Left lung (tissue), 14 donors: ENCODE measurements at places on chromosomes 12 and 14. TPM values are rescaled to one million over a fixed set of nuclear protein-coding genes. Genes with fewer than 3 reads are reported as not detected.

DNA sequence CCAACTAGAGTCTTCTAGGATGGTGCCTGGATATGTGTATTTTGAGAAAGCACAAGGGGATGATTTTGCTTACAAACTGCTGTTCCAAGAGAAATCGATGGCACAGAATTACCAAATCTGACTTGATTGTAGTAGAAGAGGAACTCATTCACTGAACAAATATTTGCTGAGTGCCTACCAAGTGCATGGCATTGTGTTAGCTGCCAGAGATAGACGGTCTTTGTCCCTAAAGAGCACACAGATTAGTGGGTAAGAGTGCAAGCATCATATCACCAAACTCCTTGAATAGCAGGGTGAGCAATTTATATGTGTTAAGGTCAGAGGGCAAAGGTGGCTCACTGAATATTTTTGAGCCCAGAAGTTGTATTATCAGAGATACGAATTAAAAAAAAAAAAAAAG, 3.5 kb upstream of the FOXN3 start:
- no peak for DNase-seq

- no peak for DNase-seq
Observed at GRCh38 chr14:68981139-68981538, 2.0 kb upstream of the ACTN1 start.

DNA sequence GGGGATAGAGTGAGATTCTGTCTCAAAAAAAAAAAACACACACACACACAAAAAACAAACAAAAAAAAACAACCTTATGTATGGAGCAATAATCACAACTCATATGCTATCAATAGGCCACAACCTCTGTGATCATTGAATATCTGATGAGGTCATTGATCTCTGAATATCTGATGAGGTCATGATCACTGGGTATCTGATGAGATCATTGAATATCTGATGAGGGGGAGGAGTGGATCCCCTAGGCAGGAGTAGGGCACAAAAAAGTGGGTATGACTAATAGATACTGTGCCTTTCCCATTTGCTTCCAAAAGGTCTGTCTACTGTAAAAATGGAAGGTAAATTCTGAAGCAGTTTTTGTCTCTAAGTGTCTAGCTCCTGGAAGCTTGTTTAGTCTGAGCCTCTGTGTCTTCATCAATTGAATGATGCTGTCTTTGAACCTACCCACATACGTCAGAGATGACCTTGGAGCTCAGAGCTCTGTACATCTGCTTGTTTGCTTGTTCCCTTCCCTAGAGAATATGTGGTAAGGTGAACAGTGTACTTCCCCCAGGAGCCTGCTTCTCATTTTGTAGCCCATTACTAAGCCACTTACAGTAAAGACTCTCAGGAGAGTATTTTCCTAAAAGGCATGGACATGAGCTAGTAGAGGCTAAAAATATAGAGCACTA, 13.6 kb downstream of the PAH start:
- DNase-seq, result no peak

DNA sequence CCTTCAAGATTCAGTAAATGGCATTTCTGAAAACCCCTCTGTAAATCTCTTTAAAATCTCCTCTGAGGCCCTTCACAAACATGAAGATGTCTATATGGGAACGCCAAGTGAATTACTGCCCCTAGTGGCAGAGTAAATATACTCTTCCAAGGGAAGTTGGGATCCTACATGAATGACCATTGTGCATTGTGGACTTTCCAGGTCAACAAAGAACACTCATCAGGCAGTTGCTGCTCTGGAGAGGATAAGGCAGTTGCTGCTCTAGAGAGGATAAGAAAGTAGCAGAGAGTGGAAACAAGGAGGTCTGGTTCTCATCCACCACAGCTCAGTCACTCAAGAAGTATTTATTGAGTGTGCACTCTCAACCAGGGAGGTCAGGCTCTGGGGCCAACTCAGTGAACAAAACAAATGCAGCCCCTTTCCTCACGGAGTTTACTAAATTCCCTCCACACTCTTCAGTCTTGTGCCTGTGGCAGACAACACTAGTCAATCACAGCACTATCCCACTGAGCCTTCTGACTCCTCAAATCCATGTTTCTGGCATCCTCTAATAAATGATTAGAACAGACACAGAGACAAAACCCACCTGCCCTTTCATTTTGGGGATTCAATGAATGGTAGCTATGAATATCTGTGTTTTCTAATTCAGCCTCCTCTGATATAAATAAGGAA, 52.9 kb downstream of the SVOP start:
- no peak for DNase-seq

DNA sequence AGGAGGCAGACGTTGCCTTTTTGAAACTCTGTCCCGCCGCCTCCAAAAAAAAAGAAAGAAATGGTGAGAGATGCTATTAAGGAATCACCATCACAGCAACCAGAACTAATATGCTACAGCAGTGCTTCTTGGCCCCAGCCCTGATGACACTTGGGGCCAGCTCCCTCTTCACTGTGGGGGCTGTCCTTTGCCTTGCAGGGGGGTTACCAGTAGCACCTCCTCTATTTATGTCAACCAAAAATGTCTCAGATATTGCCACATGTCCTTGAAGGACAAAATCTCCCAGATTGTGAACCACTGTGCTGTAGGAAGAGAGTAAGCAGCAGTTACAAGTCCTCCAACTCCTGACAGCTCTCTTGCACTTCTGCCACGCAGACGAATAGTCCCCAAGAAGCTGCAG, 76.4 kb downstream of the LRRC74A start:
- no peak for DNase-seq

DNA sequence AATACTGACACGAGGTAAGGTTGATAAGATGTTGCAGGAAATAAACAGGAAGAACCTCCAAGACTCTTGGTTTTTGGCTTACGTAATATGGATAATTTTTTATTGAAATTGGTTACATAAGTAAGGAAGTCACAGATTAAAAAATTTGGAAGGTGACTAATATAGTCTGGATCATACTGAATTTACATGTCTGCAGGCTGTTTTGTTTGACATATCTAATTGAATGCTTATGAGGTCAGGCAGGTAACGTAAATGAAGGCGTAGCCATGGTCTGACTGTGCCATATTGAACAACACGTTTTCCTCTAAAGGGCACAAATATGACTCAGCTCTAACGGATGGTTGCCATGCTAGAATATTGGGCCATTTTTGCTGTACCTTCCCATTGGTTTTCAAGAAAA, 648.1 kb upstream of the NOVA1 start:
- no peak for DNase-seq

GRCh38 chr12:112005419-112006395, 7.3 kb downstream of the TMEM116 start:
- DNase-seq, result peak; percentile 69

- no peak for DNase-seq
Observed at GRCh38 chr14:91454155-91454554, 36.5 kb upstream of the CCDC88C start.

GRCh38 chr14:59268858-59269257, 80.4 kb downstream of the DAAM1 start:
- DNase-seq, result no peak

DNA sequence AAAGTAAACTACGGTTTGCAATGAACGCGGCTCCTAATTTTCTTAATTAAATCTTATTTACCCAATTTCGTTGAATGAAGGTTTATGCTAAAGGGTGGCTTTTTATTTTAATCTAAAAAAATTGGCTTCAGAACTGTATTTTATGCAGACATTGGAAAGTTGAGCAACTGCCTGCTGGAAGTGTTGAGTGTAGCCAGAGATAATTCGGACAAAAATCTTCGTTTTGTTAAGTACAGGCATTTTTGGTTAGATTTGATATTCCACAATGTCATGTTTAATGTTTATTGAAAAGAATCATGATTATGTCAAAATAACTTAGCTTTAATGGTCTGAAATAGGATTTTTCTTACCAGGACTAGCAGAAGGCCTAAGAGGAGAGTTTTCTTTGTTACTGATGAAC, 875 bp downstream of the IRAK3 start:
- DNase-seq, result no peak

GRCh38 chr12:9606736-9607372, 862 bp downstream of the KLRB1 start:
- DNase-seq, result no peak

GRCh38 chr14:74519316-74520074, 25.9 kb downstream of the ISCA2 start:
- no peak for DNase-seq

- DNase-seq, result no peak
Observed at GRCh38 chr12:127450826-127451225, 816.1 kb upstream of the TMEM132C start.

DNA sequence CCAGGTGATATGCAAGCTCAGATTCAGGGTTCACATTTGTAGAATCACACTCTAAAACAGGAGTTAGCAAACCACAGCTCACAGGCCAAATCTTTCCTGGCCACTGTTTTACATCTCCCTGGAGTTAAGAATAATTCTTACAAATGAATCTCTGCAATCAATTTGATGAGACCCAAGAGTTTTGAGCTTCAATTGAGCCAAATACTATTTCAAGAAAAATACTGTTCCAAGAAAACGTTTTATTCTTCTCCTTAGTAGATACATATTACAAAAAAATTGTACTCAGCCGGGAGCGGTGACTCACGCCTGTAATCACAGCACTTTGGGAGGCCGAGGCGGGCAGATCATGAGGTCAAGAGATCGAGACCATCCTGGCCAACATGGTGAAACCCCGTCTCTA, 2.5 kb downstream of the PTGDR start:
- no peak for DNase-seq

GRCh38 chr12:87142342-87142741, 886.2 kb upstream of the MGAT4C start:
- no peak for DNase-seq

DNA sequence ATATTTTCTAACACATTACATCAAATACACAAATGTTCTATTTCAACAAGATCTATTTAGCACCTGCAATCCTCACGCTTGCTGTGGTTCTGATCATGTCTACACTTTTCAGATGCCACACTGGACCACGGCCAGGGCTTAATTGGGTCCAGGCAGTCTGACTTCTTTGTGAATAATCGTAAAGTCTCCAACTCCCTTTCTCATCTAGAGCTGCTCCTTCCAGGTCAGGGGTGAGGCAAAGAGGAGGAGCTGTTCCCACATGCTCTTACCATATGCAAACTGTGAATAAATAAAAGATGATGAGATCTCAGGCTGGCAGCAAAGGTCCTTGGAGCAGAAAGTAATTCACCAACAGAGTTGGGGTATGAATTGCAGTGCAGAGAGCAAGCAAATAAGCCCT, 316.6 kb downstream of the GLT1D1 start:
- DNase-seq, result no peak

DNA sequence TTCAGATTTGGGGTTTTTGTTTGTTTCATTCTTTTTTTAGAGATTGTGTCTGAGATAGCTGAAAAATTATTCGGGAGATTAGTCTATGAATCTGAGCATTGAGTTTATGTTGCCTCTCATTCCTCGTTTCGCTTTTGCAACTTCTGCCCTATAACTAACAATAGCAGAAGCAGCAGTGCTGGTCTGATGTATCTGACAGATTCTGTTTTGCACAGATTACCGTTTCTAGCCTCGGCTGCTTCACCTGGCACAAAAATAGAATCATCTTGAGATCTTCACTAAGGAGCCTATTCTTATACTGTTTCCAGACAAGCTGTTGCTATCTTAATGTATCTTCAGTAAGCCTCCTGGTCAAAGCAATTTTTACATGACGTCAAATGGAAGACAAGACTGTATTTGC, 29.2 kb downstream of the KCNJ8 start:
- DNase-seq, result no peak

DNA sequence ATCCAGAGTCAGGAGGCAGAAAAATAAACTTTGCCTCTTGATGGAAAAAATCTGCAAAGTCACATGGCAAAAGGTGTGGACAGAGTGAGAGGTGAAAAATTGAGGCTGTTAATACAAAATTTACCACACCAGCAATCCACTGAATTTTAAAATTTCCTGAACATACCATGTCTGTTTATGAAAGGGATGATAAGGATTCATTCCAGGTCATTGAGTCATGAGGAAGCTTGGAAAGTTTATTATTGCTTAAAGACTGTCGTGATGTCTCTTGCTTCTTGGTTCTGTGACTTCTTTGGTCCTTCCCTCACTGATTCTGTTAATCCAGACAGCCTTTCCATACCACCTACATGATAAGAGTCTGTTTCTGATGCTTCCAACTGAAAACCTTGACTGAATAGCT, 73.2 kb downstream of the TTC6 start:
- no peak for DNase-seq

GRCh38 chr14:75303381-75303789, 24.8 kb downstream of the FOS start:
- peak; percentile 72 for DNase-seq

DNA sequence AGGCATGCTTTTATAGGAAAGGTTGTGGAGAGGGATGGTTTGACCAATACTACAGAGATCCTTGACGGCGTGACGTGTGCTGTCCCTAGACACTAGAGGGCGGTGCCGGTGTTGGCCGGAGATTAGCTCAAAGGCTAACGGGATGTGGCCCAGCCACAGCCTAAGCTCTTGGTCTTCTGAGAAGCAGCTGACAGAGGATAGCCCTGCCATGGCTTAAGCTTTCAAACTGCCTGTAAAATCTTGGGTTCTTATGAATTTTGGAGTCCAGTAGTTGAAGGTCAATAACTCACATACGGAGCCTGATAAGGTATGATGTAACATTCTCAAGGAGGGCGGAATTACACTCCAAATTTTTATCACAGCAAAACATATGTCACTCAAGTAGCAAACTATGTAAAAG, 515.7 kb upstream of the ATXN7L3B start:
- peak; percentile 47 for DNase-seq

DNA sequence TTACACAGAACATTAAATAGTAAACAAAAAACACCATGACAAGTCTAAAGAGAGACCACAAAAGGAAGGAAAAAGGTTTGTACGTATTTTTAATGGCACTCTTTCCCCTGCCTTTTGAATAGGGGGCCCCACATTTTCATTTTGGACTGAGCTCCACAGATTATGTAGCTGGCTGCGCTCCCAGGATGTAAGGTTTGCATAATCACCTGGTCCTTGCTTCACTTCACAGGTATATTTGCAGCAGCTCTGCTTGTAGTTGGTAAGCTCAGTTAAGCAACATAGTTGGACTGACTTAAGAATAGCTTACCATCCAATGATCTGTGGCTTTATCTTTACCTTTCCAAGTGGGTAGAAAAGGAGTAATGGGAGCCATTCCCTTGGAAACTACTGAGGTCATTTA, 454.7 kb downstream of the APAF1 start:
- no peak for DNase-seq

- no peak for DNase-seq
Observed at GRCh38 chr12:95994476-95994875, 1.7 kb downstream of the HAL start.

GRCh38 chr14:80095623-80096022, 115.7 kb downstream of the DIO2 start:
- DNase-seq, result no peak

Gene KRT74
- not detected for total RNA-seq

Gene OTX2
- not detected for total RNA-seq

Gene MYO1H
- total RNA-seq, result 0.31 TPM

Gene BCL2L14
- total RNA-seq, result 1.7 TPM

Gene SIX6
- total RNA-seq, result not detected

Gene ZBTB39
- total RNA-seq, result 3.8 TPM

Gene PLCZ1
- total RNA-seq, result not detected

Gene CMA1
- not detected for total RNA-seq

Gene LMBR1L
- total RNA-seq, result 39.9 TPM

Gene MAP1LC3B2
- 1.5 TPM for total RNA-seq

Gene PPP1R1A
- total RNA-seq, result 0.26 TPM

Gene KRT2
- not detected for total RNA-seq

Gene KLRB1
- 2.3 TPM for total RNA-seq

Gene TPH2
- not detected for total RNA-seq

Gene CD163L1
- total RNA-seq, result 5.6 TPM

Gene SLC39A2
- not detected for total RNA-seq

Gene CCDC197
- total RNA-seq, result not detected

Gene OR6S1
- total RNA-seq, result not detected

Gene UNG
- total RNA-seq, result 27.0 TPM
